IPS DF 6.9 (cell line): ENCODE measurements at places on chromosomes 11 and 22.

DNA sequence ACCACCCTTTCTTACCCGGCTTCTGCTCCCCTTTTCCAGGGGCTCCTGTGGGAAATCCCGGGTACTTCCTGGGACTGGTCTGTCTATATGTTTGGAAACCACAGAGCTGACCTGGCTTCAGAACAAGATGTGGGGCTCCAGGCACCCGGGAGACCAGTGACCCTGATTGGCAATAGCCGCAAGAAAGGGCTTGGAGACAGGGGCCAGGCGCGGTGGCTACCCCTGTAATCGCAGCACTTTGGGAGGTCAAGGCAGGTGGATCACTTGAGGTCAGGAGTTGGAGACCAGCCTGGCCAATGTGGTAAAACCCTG lies 3.2 kb upstream of the NEAT1 start:
- DNase-seq, result no peak

GRCh38 chr22:28025333-28025732 lies 106.3 kb upstream of the PITPNB start:
- DNase-seq, result no peak

DNA sequence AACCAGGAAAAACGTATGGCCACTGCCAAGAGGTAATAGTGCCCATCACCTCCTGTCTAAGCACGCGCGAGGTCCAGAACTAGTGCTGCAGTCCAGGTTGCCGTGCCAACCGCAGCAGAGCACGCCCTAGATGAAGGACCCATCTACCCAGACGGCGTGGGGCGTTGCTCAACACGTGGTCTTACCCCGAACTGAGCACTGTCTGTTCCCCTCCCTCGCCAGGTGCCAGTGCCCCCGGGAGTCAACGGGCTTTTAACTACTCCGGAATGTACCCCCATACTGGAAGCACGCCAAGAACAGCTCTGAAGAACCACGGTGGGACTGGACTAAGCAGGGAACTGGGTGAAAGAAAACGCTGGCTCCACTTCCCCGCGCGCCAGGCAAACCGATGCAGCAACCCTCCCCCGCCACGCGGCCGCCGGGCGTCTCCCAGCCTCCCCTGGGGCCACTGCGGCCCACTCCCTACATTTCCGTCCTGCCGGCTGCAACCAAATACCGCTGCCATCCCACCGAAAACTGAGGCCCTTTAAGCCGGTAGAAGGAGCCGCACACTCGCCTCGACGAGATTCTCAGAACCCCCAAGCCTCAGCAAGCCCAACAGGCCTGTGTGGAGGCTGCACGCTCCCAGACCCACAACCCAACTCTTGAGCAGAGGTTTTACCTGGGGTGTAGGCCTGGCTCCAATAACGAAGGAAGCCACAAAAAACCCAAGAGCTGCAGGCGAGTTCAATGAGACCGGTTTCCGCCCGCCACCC lies at the start of gene HSPA8:
HSPA8 (minus strand) TSS at position 734 of the 755 bp plus-strand sequence. CDS start 812 bp downstream, outside the sequence.
- DNase-seq, result no peak

- no peak for DNase-seq
Observed at GRCh38 chr11:88064097-88064705, 111.0 kb downstream of the RAB38 start.

GRCh38 chr11:65187146-65187675 lies 5.5 kb downstream of the CAPN1 start:
- no peak for DNase-seq

DNA sequence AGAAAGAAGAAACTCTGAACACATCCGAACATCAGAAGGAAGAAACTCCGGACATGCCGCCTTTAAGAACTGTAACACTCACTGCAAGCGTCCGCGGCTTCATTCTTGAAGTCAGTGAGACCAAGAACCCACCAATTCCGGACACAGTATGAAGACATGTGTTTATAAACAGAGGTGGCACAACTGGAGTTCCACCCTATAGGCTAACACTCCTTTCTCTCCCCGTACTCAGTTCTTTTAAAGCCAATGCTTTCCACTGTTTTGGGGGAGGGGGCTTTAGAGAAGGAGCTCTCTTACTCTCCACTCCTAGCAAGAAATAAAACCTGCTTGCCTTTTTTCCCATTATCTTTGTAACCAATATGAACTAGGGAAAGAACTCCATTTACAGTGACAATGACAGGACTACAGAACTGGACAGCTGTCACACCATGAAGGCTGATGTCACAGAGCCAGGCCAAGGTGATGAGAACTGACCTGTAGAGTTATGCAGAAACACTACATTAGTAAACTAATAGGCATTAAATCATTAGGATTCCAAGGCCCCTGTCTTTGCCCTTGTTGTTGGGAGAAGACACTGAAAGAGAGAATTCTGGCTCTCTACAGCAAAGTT lies 733 bp downstream of the TRIM5 start:
- DNase-seq, result no peak

- DNase-seq, result no peak
Observed at GRCh38 chr11:28983780-28984179, 875.6 kb downstream of the METTL15 start.
